D721Med (cell line): ENCODE measurements at places on chromosomes 16 and 17.
A peak's percentile ranks its signal among the peaks of the same experiment; 100 is the strongest.

GRCh38 chr16:4699046-4699556 is 5.7 kb downstream of the NUDT16L1 start:
- DNase-seq: no peak

- DNase-seq: no peak
Measured at GRCh38 chr16:303760-304505, 21.0 kb downstream of the PDIA2 start.

- no peak for DNase-seq
Measured at GRCh38 chr17:74466111-74466827, at the start of gene CD300A. Gene CD300A, plus strand, starts transcription at chr17:74466634. Its CDS starts 70 bp downstream, at chr17:74466704.

- no peak for DNase-seq
Measured at GRCh38 chr17:7754656-7755055, 37.1 kb downstream of the DNAH2 start.

DNA sequence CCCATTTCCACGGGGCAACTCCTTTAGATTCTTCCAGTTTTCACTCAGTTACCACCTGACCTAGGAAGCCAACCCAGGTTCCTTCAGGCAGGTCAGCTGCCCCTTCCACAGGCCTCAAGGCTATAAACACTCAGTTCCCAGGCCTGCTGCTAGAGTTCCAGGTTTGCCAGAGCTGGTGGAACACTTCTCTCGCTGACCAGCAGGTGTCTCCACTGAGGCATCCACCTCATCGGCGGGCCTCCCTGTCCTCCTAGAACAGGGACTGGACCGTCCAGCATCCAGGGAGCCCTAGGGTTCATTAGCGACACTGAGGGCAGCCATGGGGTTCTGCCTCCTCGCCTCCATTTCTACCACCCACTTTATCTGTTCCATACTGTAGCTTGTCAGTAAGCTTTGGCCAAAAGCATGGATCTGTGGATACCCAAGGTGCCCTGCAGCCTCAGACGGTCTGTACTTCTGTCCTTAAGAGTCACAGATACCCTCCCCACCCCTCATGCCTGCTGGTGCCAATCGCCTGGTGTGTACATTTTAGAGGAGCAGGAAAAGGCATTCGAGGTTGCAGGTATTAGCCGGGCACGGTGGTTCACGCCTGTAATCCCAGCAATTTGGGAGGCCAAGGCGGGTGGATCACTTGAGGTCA is 29.0 kb downstream of the PIMREG start:
- peak; percentile 98 for DNase-seq

DNA sequence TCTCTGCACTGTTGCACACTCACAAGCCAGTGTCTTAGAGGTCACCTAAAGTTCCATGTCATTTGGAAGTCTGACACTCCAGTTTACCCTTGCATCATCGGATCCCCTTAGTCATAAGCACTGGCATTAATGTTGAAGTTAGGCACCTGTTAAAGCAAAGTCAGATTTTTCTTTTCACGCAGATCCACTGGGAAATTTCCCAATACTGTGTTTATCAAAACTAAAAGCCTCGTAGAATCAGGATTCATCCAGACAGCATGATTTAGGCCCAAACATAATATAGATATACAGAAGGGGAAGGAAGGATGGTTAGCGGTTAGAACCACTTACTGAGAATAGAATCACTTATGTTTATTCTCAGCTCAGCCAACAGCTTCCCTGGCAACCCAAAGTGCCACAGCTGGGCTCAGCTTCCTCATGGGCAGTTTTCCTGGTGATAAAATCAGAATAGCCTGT is 30.1 kb upstream of the HAPSTR1 start:
- no peak for DNase-seq

GRCh38 chr16:86198206-86199118 is 299.5 kb downstream of the IRF8 start:
- DNase-seq: no peak

- DNase-seq: no peak
Measured at GRCh38 chr17:3802461-3803307, 1.7 kb upstream of the ITGAE start.

DNA sequence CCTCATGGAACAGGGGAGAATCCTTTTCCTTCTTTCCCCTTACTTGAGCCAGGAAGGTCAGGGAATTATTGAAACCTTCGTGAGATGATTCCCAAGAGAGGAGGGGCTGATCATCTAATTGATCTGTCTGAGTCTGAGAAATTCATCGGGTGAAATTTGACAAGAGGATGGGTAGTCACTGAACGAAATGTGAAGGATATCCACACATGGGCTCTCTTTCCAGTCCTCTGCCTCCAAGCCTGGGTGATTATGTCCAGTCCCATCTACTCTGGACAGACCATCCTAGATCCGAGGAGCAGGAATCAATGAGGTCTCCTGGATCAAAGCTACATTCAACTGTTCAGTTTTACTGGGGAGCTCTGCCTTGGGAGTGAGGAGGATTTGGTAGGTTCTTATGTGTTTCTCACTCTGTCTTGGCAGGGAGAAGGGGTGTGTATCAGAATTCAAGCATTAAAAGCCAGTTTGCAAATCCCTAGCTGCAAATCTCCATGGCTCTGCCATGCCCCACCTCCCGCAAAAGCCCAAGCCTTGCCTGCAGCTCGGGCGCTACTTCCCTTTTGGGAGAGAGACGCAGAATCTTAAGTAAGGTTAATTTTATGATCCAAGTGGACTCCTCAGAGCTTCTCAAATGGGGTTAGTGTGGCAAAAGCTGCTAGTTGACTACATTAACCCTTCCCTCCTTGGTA is 47.1 kb upstream of the TEKT3 start:
- DNase-seq: no peak

DNA sequence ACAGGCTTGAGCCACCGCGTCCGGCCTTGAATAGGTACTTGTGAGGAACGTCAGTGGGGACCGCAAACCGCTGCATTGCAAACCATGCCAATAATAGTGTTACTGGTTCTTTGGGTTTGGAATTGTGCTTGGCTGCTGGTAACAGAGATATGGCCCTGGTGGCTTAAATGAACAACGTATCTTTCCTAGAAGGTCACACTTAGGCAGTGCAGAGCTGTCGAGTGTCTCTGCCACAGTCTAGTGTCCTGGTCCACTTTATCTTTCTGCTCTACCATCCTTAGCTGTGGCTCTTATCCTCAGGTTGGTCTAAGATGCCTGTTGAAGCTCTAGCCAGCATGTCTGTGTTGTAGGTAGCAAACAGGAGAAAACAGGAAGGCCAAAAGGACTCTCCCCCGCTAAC is 262.1 kb downstream of the SNX29 start:
- DNase-seq: no peak

DNA sequence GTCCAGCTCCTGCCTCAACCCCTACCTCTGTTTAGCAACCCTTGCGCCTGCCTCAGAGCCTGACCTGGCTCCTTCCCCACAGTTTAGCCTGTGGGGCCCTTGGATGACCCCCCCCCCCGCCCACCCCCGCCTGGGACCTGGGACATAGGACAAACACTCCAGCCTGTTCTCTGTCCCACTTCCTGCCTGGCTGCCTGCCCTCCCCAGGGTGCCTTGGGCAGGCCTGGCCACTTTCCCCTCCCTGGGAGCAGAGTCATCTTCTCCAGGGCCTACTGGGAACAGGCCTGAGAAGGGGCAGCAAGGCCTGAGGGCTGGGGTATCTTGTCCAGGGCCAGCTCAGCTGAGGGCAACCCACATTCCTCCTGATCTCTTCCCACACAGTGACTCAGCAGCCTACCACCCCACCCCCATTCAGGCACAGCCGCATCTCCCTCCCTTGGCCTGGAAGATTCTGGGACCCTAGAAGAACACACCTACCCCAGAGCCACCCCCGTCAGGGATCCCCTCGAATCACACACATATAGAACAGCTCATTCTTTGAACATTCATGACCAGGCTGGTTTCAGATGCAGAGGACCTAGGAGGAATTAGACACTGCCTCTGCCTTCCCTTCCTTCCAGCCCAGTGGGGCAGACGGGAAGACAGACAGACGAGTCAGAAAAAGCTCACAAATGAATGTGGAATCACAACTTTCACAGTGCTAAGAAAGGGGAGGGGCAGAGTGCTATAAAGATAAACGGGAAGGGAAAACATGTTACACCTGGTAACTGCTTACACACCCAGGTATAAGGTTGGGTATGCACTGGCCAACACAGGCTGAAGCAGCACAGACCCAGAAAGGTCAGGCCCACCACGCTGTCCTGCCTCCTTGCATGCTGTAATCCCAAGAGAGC is 6.0 kb downstream of the FHOD1 start:
- no peak for DNase-seq

DNA sequence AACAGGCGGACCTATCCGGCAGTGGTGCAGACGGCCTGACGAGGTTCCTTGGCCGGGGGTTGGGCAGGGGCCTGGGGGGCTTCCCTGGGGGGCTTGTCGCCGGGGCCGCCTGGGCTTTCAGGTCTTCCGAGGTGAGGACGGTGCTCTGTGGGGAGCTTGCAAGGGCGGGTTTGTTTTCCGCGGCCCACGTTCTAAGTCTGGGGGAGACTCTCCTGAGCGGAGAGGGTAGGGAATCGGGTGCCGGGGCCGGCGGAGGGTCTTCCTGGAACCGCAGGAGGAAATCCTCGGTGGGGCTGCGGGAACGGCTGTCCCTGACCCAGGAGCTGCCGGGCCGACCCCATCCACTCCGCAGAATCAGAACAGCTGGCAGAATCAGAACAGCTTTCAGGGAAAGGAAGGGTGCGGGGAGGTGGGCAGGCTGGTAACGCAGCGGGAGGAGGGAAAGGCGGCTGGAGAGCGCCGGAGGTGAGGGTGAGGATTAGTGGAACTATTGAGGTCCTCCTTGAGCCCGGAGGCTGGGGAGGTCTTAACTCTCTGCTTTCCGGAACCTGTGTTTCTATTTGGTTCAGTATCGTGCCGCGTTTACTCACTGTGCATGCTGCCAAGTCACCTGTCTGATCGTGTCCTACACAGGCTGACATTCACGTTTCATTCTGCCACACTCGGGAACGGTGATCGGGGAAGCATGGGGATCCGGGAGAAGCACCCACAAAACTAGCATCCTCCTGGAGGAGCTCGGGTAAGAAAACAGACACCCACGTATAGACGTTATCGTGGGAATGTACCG is 28.9 kb downstream of the CPSF4L start:
- no peak for DNase-seq

- DNase-seq: no peak
Measured at GRCh38 chr17:33657181-33657580, 364.1 kb upstream of the ASIC2 start.

GRCh38 chr17:43900183-43900857 is 7.0 kb downstream of the MPP2 start:
- peak; percentile 91 for DNase-seq

DNA sequence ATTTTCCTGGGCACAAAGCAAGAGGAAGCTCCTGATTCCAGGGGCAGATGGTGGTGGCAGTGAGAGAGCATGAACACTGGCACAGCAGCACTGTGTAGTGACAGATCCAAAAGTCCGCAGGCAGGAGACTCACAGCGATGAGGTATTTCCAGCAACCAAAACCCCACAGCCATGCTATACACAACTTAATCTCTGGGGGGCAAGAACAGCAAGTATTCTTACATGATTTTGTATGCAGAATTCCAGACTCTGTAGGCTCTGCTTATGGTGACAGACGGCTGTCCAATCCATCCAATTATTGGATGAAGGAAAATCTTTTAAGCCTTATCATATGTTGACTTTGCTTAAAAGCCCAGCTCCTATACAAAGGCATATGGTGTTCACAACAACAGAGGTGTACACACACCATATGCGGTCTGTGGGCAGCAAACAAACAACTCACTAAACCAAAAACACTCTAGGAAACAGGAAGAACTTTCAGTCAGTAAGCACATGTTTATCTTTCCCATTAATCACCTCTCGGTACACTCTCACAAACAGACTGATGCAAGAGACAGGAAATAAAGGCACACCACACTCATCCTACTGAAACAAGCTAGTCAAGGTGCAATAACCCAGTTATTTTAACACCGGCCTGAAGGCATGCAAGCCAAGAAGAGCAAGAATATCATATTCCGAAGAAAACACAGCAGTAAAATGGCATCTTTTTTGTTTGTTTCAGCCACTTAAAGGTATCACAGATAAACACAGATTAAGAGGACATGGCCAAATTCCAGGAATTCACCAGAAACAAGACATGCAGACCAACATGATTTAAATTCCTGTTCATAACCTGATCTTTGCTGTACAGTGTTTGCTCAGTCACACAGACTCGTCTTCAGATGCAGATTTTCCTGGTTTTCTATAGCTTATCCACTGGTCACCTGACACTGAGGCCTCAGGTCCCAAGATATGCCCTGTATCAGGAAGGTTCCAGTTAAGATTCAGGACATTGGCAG is 47.8 kb downstream of the ERN1 start:
- DNase-seq: no peak

DNA sequence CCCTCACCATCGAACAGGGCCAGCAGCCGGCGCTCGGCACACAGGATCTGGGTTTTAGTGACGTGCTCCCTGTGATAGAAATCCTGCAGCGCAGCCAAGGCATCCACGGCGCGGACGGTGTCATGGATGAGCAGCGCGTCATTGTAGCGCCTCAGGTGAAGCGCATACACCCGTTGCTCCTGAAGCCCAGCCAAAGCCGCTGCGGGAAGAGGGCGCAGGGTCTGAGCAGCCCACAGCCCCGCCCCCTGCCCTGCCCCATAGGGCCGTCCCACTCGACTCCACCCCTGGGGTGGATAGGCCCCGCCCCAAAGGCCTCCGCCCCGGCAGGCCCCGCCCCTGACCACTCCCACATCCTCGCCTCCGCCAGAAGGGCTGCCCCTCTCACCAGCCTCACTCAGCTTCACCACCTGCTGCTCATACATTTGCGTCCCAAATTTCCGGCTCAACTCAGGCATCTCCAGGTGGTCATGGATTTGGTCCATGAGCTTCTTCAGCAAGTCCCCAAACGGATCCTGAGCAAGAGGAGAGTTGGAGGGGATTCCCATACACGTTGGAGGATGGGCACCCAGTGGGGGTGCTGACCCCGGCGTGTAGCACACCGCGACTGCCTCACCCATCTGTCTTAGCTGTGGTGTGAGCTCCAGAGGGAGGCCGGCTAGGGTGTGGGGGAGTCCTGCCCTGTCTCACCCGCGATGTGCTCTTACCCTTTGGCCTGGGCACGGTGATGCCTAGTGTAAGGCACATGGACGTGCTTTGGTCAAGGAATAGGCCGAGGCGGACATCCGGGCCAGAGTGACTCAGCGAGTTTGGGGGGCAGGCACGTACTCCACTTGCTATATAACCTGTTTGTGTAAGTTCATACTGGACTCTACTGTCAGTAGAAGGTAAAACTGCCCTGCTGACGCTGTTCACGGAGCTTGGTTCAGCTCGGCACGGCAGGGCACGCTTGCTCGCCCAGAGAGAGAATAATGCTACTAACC is 4.6 kb downstream of the DHX58 start:
- peak; percentile 100 for DNase-seq

DNA sequence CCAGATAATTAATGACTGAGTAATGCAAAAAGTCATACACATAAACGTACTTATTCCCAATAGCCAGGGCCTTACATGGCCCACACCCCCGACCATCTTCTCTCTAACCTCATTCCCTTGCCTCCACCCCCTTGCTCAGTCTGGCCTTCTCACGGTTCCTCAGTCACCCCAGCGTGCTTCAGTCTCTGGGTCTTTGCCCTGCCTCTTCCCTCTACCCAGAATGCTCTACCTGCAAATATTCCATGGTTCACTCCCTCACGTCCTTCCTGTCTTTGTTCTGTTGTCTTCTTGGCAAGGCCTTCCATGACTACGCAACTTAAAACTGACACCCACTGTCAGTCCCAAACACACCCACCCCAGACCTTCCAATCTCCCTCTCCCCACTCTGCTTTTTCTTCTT is 468.3 kb downstream of the GRIN2A start:
- DNase-seq: no peak
